ENCODE measurements at places on chromosomes 12 and 14.

DNA sequence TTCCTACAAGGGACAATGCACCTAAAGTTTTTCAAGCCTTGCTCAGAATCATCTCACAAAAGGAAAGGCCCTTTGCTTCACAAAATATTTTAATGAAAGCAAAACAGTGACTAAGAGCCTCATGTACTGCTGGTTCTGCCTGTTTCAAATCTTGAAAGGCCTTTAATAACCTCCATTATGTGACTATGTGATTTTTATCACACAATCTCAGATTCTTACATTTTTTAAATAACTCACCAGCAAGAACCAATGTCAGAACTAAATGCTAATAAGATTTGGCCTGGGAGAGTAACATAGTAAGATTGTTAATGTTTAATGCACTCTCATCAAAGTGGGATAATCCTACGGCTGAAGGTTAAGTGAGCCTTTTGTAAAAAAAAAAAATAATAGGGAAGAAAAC lies 378.9 kb downstream of the RGS6 start:
- no peak for DNase-seq

- DNase-seq, result no peak
Observed at GRCh38 chr12:56591961-56592360, 38.2 kb downstream of the BAZ2A start.

DNA sequence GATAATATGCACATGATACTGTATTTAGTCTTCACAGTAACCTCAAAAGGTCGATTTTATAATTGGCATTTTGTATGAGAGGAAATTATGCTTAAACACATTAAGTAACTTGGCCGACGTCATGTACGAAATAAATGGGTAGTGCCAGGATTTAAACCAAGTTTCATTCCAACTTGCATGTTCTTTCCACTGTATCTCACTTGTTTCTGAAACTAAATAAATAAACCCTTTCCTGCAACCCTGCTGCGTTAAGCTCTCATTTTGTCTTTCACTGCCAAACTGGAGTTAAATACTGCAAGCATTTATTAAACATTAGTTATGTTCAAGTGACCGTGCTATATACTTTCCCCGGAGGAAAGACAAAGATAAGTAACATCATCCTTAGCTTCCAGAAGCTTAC lies 293.9 kb upstream of the PRKD1 start:
- DNase-seq, result no peak

DNA sequence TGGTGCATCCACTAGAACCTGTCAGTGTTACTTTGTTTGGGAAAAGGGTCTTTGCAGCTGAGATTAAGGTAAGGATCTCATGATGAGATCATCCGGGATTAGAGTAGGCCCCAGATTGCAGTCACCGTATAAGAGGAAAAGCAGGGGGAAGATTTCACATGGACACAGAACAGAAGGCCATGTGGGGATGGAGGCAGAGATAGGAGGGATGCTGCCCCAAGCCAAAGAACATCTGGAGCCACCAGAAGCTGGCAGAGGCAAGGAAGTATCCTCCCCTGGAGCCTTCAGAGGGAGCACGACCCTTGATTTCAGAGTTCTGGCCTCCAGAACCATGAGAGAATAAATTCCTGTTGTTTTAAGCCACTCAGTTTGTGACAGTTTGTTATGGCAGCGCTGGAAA lies 39.6 kb downstream of the CMKLR1 start:
- no peak for DNase-seq

- no peak for DNase-seq
Observed at GRCh38 chr12:21828779-21829178, 54.3 kb upstream of the KCNJ8 start.

GRCh38 chr12:57803319-57803893 lies 15.1 kb downstream of the AVIL start:
- peak; percentile 26 for DNase-seq

- DNase-seq, result peak; percentile 87
Observed at GRCh38 chr12:95998611-95999286, 2.6 kb upstream of the HAL start.

Measured in activated CD4-positive, alpha-beta T cell treated with anti-CD3 and anti-CD28 coated beads, Interleukin-10, Interleukin-2, amounts not matched to agents 100 ng/mL and 50 ng/mL, durations not matched to agents 16 hours and 8 hours (primary cell).